B cell (primary cell): ENCODE measurements at places on chromosomes 2 and 18. TPM values are rescaled to one million over a fixed set of nuclear protein-coding genes. Genes with fewer than 3 reads are reported as not detected.

DNA sequence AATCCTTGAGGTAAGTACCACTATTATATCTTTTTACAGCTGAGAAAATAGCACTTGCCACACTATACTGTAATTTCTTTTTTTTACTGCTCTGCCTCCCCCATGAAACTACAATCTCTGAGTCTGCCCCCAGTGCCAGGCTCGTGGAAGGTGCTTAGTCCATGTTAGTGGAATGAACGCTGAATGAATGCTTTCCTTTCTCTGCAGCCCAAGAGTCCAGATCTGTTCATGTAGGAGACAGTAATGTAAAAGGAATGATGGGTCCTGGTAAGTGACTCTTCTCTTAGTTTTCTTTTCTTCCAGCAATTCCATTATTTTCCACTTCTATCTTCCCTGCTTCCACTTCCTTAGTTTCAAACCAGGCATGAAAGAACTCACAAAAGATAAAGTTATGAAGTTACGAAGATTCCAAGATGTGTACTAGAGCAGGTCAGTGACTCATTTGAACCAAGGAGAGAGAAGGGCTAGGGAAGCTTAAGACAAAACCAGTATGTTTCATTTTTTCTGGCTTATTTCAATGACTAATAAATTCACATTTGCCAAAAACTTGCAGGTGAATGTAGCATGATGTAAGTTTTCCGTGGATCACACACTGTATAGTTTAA, 46.0 kb downstream of the ARHGEF33 start:
- no peak for DNase-seq

DNA sequence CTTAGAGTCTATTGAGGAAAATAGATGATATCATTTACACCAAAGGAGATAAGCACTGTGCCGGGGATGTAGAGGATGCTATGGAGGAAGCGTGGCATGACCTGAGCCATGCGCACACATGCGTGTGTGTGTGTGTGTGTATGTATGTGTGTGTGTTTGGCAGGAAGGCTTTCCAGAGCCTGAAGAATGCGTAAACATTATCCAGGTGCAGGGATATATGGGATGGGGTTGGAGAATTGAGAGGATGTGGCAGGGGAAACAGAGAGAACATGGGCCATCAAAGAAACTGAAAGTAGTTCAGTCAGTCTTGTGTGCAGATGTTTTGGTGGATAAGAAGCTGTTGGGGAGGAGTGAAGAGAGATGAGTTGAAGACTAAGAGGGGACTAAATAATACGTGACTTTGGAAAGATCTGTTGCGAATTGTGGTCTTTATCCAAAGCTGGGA, 9.3 kb upstream of the STAT1 start:
- no peak for DNase-seq

GRCh38 chr2:25726522-25726921, 53.1 kb upstream of the DTNB start:
- no peak for DNase-seq

GRCh38 chr2:172211512-172211911, 108.8 kb upstream of the DLX2 start:
- no peak for DNase-seq

DNA sequence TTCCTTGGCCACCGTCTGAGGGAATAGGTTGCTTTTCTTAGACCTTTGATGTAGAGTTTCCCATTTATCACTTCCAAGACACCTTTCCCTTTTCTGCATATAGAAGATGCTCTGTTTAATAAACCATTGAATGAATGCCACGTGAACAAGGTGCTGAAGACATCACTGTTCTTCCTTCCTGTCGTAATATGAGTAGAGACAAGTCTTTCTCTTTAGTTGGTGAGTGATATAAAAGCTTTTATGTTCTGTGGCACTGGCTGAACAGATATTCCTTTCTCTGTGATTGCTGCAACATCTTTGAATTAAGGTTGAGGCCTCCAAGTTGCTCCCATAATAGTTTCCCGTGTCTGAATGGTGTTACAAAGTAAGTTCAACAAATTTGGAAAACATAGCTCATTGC, 38.7 kb downstream of the TTC39C start:
- DNase-seq: no peak

DNA sequence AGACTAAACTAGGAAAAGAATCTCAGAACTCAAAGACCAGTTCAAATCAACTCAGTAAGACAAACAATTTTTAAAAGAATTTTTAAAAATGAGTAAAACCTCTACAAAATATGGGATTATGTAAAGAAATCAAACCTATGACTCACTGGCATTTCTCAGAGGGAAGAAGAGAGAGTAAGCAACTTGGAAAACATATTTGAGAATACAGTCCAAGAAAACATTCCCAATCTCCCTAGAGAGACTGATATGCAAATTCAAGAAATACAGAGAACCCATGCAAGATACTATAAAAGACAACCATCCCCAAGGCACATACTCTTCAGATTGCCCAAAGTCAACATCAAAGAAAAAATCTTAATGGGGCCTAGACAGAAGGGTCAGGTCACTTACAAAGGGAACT, 162.7 kb downstream of the WDPCP start:
- no peak for DNase-seq

DNA sequence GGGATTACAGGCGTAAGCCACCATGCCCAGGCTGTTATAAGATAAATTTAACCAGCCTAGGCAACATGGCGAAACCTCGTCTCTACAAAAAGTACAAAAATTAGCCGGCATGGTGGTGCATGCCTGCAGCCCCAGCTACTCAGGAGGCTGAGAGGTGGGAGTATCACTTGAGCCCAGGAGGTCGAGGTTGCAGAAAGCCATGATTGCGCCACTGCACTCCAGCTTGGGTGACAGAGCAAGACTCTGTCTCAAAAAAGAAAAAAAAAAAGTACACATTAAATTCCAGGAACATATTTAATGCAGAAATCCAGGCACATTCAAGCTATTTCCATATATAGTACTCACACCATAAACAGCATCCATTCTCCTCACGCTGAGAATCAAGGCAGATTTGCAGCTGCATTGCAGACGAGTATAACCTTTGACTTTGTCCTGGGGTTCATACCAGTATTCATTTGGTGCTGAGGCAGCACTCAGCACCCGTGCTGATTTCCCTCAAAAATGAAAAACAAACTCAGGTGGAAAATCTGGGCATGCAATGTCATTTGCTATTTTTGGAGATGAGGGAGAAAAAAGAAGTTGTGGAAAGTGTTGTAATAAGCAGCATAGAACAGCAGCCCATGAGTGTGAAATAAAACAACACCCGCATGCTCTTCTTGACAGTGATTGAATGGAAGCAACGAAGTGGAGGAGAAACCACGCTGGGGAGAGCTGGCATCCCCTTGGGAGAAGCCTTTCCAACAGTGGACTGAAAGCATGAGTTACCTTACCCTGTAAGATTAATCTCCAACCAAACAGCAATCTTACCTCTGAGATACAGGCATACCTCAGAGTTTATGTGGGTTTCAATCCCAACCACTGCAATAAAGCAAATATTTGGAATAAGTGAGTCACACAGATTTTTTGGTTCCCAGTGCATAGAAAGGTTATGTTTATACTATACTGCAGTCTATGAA, 46.8 kb upstream of the ANXA4 start:
- DNase-seq: no peak

DNA sequence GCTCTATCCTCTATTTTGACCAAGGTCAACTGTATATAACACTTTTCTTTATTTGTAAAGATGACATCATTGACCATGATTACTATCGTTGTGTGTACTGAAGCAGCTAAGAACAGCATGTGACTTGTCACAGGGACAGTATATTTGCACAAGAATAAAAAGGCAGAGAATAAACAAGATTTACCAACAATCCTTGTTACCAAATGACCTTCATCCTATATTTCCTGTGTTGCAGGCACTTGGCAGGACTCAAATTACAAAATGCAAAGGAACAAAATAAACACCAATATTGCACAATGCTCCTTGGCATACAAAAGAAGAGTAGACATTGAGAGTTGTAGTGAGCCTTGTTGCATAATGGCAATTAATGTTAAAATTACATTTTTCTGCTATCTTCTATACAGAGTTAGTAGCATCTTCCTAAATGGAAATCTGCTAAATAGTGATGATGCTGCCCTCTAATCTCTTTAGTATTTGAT, 61.8 kb downstream of the RFTN2 start:
- no peak for DNase-seq

DNA sequence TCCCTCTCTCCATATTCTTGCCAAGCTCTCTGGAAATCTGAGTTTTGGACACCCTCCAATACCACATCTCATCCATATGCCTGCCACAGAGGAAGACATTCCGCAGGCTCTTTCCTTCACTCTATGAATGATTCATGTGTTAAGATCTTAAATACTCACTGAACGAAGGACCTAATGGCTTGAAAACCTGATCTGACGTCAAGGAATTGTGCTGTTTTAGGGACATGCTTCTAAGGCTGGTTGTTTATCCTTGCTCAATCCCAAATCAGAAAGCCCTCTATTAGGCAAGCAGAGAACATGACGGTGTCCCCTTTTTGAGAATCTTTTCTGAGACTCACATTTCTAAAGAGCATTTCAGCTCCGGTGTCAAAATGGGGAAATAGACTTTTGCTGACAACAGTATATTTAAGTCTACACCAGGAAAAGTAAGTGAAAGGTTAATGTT, 83.7 kb upstream of the GALNT5 start:
- DNase-seq: no peak

- DNase-seq: no peak
Observed at GRCh38 chr18:4230450-4231168, 224.5 kb downstream of the DLGAP1 start.

- peak; percentile 44 for DNase-seq
Observed at GRCh38 chr2:173307293-173307692, 47.4 kb upstream of the CDCA7 start.

- no peak for DNase-seq
Observed at GRCh38 chr18:3552305-3552704, 102.3 kb downstream of the TGIF1 start.

Gene TRIM54
- not detected in 2 replicates for total RNA-seq

Gene ABCG8
- not detected in 2 replicates for total RNA-seq

Gene CPLX4
- total RNA-seq: not detected in 2 replicates
